ENCODE measurements at places on chromosomes 6 and 20. TPM values are rescaled to one million over a fixed set of nuclear protein-coding genes. Genes with fewer than 3 reads are reported as not detected.

DNA sequence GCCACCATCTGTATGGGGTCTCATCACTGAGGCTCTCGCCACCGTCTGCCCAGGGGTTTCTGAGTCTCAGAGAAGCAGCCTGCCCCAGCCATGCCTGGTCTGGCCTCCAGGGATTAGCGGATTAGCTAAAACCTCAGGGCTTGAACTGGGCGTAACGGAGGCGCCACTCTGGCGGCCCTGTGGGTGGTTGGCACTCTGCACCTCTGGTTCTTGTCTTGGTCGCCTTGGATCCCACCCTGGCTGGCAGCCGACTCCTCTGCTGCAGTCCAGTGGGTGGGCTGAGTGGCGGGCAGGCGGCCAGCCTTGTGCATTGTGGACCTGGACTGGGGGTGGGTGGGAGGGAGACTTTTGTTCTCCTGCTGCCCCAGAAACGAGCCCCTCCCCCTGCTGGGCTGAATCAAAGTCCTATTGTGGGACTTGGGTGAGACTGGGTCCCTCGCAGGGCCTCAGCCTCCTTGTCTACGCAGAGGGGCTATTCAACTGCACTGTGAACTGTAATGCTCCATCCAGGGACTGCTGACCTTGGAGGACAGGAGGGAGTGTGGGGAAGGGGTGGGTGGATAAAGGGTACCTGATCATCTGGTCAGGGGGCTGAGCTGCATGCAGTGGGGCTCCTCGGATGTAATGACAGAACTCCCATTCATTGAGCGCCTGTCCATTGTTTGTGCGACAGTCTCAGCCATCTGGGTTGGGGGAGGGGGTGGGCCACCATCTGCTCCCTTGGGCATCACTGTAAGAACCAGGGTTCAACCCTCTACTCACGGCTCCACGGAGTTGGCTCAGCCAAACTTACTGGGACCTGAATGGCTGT, 23.9 kb downstream of the SUN5 start:
- no peaks in the 10 kb centered on the region for H3K36me3 ChIP-seq
- no peaks in the 10 kb centered on the region for H3K4me1 ChIP-seq
- no peak overlapping the region for H3K4me3 ChIP-seq
- no peaks in the 10 kb centered on the region for H3K27me3 ChIP-seq

GRCh38 chr20:54284928-54285704, 77.2 kb downstream of the PFDN4 start:
- H3K27me3 ChIP-seq, result no peaks in the 10 kb centered on the region
- H3K36me3 ChIP-seq, result no peaks in the 10 kb centered on the region
- no peak for DNase-seq
- H3K4me3 ChIP-seq, result no peak overlapping the region
- no peak overlapping the region for H3K27ac ChIP-seq

GRCh38 chr20:38751360-38751976, 3.2 kb downstream of the ACTR5 start:
- no peak overlapping the region for H3K27ac ChIP-seq
- H3K4me3 ChIP-seq, result no peak overlapping the region
- H3K36me3 ChIP-seq, result peaks cover 15% of the 10 kb centered on the region
- DNase-seq, result no peak
- H3K27me3 ChIP-seq, result no peaks in the 10 kb centered on the region

DNA sequence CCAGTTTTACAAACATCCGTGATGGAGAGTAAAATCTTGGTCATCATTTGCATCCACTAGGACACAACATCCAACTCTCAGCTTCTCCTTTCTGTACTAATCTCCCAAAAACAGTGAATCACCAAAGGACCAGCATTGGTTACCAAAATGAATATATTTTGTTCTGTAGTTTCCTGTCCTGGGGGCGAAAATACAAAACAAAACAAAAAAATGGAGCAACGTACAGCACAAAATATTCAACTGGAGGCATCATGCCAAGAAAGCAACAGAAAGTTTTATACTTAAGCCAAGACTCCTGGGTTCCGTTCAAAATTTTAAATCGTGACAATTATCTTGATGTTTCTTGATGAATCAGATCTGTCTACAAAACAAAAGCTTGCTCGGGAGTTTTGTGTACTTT, 126.6 kb upstream of the CCDC28A start:
- H3K27ac ChIP-seq, result no peak overlapping the region
- no peaks in the 10 kb centered on the region for H3K36me3 ChIP-seq
- no peaks in the 10 kb centered on the region for H3K4me1 ChIP-seq
- H3K4me3 ChIP-seq, result no peak overlapping the region
- H3K27me3 ChIP-seq, result no peaks in the 10 kb centered on the region
- no peak for DNase-seq

DNA sequence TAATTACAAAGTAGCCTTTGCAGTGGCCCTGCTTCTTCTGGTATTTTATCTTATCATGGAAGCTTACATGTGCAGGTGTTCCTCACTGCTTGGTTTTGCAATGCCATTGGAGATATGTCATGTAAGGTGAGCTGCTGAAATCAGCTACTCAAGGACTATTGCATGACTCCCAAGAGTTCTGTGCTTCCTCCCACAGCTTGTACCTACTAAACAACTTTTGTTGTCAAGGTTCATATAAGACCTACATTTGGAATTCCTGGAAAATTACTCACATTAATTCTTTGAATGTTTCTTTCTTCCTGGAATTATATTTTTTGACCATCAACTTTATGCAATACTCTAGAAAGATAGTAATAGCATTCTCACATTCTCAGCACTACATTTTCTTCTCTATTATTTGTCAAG, 427.5 kb upstream of the HSF2 start:
- no peaks in the 10 kb centered on the region for H3K4me1 ChIP-seq
- no peaks in the 10 kb centered on the region for H3K36me3 ChIP-seq
- no peak overlapping the region for H3K27ac ChIP-seq

DNA sequence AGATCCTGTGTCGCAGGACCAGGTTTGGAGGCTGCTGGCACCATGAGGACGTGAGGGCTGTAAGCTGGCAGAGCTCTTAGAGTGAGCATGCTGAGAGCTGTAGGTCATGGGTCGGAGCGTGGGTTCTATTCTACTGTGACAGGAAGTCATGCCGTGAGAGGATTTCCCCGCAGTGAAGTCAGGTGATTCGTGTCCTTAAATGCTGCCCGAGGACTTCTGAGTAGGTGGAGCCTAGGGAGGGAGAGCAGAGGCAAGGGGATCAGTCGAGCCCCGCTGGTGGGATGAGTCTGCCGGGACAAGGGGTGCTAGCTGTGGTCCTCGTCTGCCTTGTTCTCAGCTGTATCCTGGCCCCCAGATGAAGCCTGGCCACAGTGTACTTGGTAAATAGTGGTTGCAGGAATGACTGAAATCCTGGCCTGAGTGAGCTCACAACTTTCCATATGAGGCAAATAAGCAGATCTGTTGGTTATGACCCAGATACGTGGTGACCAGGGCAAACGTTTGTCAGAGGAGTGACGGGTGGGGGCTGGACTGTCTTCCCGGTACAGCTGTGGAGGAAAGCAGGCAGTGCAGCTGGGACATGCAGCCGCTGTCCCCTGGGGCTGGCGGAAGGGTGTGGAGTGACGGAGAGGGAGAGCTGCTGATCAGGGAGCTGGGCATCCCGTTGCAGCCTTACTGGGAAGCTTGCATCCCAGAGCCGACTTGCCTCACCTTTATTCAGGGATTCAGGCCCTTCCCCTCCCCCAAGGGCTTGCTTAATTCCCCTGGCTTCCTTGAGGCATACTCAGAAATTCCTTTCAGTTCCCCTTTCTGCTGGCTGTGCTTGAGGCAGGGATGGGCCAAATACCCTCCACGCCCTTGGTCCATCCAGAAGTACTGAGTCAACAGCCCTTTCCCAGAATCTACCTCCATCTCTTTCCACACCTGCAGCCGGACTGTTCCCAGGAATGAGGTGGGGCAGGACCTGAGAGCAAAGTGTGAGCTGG, 250.9 kb upstream of the RREB1 start:
- peak; percentile 28 for DNase-seq
- H3K27ac ChIP-seq, result no peak overlapping the region
- no peak overlapping the region for H3K4me3 ChIP-seq
- H3K4me1 ChIP-seq, result no peaks in the 10 kb centered on the region
- H3K27me3 ChIP-seq, result no peaks in the 10 kb centered on the region

- H3K36me3 ChIP-seq, result no peaks in the 10 kb centered on the region
- no peaks in the 10 kb centered on the region for H3K4me1 ChIP-seq
- DNase-seq, result no peak
- H3K27me3 ChIP-seq, result no peaks in the 10 kb centered on the region
Measured at GRCh38 chr6:83057705-83058321, 7.8 kb downstream of the UBE3D start.

DNA sequence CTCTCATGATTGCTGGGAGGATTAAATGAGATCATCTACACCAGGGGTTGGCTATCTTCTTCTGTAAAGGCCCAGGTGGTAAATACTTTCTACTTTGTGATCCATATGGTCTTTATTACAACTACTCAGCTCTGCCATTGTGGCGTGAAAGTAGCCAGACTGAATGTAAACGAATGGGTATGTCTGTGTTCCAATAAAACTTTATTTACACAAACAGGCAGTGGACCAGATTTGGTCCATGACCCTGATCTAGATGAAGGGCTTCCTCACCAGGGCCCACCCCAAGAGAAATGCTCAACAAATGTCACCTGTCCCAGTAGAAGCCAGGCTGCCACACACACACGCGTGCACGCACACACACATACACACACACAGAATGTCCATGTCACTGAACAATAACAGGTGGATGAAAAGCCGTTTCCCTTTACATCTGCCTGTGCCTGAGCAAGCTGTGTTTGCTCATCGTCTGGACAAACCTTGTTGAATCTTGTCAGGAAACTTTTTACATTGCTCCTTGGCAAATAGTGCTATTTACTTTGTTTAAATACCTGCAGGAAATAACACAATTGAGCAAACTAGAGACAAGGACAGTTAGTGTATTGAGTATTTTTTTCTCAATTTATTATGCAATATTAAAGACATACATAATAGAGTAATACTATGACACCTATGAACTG, 114.3 kb downstream of the EYA2 start:
- H3K4me1 ChIP-seq, result no peaks in the 10 kb centered on the region
- H3K4me3 ChIP-seq, result no peak overlapping the region
- no peaks in the 10 kb centered on the region for H3K27me3 ChIP-seq
- no peak for DNase-seq
- no peaks in the 10 kb centered on the region for H3K36me3 ChIP-seq
- H3K27ac ChIP-seq, result no peak overlapping the region

GRCh38 chr6:72130327-72130726, 244.0 kb downstream of the RIMS1 start:
- no peaks in the 10 kb centered on the region for H3K4me1 ChIP-seq
- no peaks in the 10 kb centered on the region for H3K36me3 ChIP-seq
- no peak overlapping the region for H3K27ac ChIP-seq

DNA sequence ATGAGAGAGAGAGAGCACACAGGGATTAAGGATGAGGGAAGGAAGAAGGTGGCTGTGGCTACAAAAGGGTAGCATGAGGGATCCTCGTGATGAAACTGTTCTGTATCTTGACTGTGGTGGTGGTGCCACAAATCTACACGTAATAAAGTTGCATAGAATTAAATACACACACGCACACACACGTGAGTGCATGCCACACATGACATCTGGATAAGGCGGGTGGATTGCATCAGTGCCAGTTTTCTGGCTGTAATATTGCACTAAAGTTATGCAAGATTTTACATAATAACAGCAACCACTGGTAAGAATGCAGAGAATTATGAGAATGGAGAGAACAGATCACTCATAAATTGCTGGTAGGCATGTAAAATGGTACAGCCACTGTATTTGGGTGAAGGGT, 16.9 kb upstream of the STK35 start:
- H3K27ac ChIP-seq, result no peak overlapping the region
- no peaks in the 10 kb centered on the region for H3K27me3 ChIP-seq
- H3K36me3 ChIP-seq, result no peaks in the 10 kb centered on the region

GRCh38 chr6:33592280-33592594, 12.2 kb upstream of the BAK1 start:
- H3K4me3 ChIP-seq, result no peak overlapping the region
- H3K27me3 ChIP-seq, result no peaks in the 10 kb centered on the region
- H3K36me3 ChIP-seq, result no peaks in the 10 kb centered on the region
- H3K27ac ChIP-seq, result no peak overlapping the region
- H3K4me1 ChIP-seq, result no peaks in the 10 kb centered on the region

- H3K4me3 ChIP-seq, result no peak overlapping the region
- H3K27me3 ChIP-seq, result no peaks in the 10 kb centered on the region
- H3K36me3 ChIP-seq, result no peaks in the 10 kb centered on the region
Measured at GRCh38 chr6:51302431-51302830, 483.8 kb downstream of the TFAP2B start.

DNA sequence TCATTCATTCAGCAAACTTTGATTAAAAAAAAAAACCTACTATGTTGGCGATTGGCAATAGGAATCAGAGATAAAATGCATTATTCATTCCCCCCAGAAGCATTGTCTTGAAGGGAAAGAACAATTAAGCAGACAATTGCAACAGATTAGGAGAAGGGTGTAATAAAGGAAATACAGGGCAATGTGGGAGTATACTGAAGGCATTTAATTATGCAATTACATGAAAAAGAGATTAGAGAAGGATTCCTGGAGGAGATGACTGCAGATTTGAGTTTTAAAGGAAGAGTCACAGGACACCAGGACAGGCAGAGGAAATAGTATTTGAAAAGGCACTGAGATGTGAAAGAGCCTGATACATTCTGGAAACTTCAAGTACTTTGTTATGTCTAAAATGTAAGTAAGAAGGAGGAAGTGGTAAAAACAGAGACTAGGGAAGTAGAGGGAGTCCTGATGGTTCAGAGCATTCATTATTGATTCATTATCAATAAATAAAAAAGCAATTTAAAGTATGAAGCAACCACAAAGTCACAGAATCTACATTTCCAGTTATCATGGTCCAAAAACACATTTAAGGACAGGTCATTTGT, 43.7 kb downstream of the THEMIS start:
- DNase-seq, result no peak
- H3K27me3 ChIP-seq, result no peaks in the 10 kb centered on the region
- no peaks in the 10 kb centered on the region for H3K4me1 ChIP-seq
- no peak overlapping the region for H3K27ac ChIP-seq

- DNase-seq, result no peak
- H3K4me1 ChIP-seq, result no peaks in the 10 kb centered on the region
- H3K27me3 ChIP-seq, result no peaks in the 10 kb centered on the region
- H3K4me3 ChIP-seq, result no peak overlapping the region
- H3K36me3 ChIP-seq, result no peaks in the 10 kb centered on the region
Measured at GRCh38 chr6:45094831-45095230, 233.3 kb upstream of the RUNX2 start.

The CALHM6 gene
- not detected for total RNA-seq

The TNF gene
- total RNA-seq, result 11.5 TPM

The SPATS1 gene
- not detected for total RNA-seq

The TMEM74B gene
- total RNA-seq, result not detected

The TMEM217 gene
- total RNA-seq, result not detected

The SPINT4 gene
- not detected for total RNA-seq

The COQ3 gene
- total RNA-seq, result 1.7 TPM

The COL21A1 gene
- 24.5 TPM for total RNA-seq

The MLIP gene
- total RNA-seq, result not detected
